Retinal pigment epithelial cell (primary cell): ENCODE measurements at places on chromosomes 6 and 20.
A peak's percentile ranks its signal among the peaks of the same experiment; 100 is the strongest.

DNA sequence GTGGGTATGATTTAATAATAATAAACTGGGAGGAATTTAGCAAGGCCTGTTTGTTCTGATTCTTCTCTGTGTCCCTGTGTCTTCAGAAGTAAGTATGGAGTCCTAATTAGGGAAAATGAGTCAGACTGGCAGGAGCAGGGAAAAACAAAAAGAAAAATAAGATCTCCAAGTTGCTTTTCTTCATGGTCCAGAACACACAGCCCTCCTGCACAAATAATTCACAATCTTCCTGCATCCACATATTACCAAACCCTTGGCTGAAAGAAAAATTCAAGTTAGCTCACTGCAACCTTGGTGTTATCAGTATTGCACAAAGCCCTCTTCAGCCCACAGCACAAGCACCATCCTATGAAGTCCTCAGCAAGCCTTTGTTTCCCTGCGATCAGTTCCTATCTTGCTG is 142.0 kb upstream of the LAMA2 start:
- DNase-seq: no peak

- DNase-seq: no peak
Measured at GRCh38 chr6:7732228-7732627, 6.3 kb downstream of the BMP6 start.

DNA sequence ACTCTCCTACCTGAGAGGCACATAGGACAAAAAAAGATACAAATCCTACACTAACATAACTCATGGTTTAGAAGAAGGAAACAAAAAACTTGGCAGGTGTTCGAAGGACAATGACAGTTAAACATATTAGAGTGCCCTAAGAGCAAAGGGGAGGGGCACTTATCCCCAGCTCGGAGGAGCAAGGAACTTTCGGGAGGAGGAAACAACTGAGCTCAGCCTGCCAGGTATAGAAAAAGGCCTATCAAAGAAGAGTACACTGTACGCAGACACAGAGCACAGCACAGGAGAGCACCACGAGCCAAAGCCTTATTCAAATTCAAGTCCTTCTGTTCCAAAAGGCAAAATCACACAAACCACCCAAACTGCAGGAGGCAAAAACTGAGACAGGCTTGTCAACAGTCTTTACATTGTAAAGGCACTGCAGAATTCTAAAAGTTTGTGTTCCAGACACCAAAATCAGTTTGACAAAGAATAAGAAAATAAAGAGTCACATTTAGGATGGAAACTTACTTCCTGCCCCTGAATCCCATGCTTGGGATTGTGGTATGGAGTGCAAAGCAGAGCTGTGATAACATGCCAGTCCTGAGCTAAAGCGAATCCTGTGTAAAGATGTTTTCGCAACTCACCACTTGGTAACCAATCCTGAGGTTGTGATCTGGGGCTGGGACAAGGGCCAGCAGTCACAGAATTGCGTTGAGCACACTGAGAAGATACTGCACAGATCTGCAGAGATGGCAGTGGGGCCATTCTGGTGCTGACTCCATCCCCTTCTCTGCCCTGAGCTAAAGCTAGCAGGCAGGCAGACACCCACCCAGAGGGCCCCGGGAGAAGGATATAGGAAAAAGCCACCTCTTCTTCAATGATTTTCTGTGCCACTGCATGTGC is 108.6 kb downstream of the CHD6 start:
- no peak for DNase-seq

- no peak for DNase-seq
Measured at GRCh38 chr6:12081771-12082170, 69.7 kb downstream of the HIVEP1 start.

- no peak for DNase-seq
Measured at GRCh38 chr20:55515832-55516231, 489.5 kb downstream of the CBLN4 start.

DNA sequence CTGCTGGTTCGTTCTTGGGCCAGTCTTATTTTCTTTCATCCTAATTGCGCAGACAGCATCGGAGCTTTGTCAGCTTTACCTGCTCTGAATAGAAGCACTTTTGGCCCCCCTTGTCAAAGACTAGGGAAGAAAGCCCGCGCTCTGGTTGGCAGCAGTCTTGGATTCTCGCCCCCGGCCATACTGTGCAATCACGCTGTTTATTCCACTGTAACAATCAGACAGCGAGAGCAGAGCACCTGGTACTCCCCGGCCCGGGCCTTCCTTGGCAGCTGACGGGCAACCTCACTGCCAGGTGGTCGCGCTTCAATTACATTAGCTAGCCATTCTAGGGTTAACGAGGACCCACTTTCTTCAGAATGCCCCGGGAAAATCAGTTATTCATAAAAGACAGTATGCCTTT is 72.6 kb downstream of the INSM1 start:
- DNase-seq: no peak

DNA sequence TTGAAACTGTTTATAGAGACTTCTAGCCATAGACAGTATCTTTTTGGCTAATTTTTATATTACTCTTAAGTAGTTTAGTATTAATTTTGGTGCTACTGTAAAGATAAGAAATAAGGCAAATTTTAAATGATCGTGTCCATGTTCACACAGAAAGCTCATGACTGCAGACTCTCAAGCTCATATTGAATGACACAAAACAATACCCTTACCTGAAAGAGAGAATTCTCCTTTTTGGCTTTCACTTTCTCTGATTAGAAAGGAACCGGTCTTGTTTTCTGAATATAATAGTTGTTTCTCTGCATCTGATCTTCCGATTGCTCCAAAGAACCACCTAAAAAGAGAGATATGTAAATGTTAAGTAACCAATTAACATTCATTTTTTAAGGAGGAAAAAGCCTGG is 57.0 kb downstream of the FRK start:
- DNase-seq: no peak

- no peak for DNase-seq
Measured at GRCh38 chr6:16592223-16592911, 168.9 kb downstream of the ATXN1 start.

GRCh38 chr6:42960243-42961019 is at the start of gene GNMT:
Gene GNMT, plus strand, starts transcription at chr6:42960754. Its CDS starts 14 bp downstream, at chr6:42960768.
- DNase-seq: no peak

DNA sequence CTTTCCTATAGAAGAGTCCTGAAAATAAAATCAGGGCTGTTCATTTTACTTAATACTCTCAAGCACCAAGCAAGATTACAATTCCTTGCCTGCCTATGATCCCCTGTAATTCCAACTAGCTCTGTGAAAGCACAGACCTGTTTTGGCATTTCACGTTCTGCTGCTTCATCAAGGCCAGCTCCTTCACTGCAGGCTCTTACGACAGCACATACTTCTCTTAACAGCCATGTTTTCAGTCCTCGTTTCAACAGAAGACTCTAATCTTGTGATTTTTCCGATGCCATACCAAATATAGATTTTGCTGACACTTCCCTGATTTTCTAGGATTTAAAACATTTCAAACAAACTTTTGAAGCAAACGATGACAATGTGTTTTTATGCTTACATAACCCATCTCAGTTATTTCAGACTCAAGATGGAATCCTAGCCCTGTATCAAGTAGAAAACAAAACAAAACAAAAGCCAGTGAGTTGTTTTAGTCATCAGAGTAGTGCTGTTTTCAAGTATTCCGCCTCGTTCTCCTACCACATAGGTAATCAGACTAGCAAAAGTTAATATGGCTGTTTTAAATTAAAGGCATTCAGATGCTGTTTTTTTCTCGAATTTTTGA is 616.5 kb upstream of the CITED2 start:
- peak; percentile 74 for DNase-seq

GRCh38 chr6:123716506-123716905 is 79.8 kb upstream of the TRDN start:
- DNase-seq: peak; percentile 92

DNA sequence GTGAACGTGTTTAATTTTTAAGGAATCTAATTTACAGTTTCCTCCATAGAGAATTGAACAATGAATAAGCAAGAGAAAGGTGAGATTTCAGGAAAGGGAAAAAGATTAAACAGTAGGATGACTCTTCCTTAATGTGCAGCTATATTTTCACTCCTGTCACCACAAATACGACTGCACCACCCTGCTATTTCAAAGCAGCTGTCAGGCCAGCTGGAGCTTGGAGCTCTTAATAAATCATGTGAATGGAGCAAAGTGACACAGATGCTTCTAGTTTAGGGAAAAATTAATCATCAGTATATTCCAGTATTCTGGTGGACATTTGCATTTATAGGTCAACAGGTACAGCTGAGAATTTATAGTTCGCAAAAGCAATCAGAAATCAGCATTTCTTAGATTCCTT is 56.5 kb upstream of the PKIB start:
- DNase-seq: no peak

DNA sequence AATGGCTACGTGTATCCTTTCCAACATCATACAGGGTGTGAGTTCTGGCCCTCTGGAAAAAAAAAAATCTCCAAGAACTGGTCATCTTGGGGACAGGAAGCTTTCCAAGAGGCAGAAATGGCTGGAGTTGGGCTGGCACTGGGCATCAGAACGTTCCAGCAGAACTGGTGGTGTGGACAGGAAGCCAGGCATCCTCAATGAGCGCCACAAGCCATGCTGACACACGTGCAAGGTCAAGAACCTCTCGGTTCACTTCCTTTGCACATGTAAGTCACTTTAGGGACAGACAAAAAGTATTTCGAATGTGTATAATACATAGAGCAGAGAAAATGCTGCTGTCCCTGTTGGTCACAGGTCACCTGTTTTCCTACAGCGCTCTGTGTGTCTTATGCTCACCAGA is 27.4 kb upstream of the RIN2 start:
- no peak for DNase-seq

DNA sequence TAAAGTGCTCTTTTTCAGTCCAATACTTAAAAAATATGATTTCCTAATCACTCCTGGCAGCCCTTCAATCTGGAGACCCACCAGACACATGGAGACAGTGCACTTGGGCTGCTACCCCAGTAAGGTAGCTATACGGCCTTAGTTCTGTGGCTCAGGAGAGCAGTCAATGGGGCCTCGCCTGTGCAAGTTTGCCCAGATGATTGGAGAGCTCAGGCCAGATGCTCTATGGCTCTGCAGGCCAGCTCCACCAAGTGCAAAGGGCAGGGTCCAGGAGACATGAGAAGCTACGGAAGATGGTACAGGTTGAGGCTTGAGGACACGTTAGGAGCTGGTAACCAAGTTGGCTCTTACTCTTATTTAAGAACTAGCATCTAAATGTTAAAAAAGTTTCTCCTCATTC is 30.7 kb downstream of the STK38 start:
- DNase-seq: no peak

GRCh38 chr6:32953775-32954174 is 878 bp upstream of the HLA-DMA start:
- DNase-seq: no peak

- no peak for DNase-seq
Measured at GRCh38 chr6:106434530-106434929, 74.0 kb downstream of the CRYBG1 start.
